AG04449 (cell line): ENCODE measurements at places on chromosomes 1 and 21.

- peak; percentile 47 for DNase-seq
Measured at GRCh38 chr21:41361786-41362604, at the start of gene MX2. Gene MX2, plus strand, starts transcription at chr21:41362027. Its CDS starts 14,880 bp downstream, at chr21:41376907.

GRCh38 chr1:17755120-17755519 is at the start of gene ACTL8:
Gene ACTL8, plus strand, starts transcription at chr1:17755333. Its CDS starts 67,676 bp downstream, at chr1:17823009.
- DNase-seq = no peak

DNA sequence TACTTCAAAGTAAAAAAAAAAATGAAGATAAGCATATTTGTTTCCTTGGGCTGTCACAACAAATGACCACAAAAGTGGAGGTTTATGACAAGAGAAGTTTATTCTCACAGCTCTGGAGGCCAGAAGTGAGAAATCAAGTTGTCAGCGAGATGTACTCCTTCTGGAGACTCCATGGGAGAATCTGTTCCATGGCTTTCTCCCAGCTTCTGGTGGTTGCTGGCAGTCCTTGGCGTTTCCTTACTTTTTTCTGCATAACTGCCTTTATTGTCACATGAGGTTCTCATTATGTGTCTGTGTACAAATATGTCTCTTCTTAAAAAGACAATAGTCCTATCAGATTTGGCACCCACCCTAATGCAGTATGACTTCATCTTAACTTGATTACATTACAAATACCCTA is 398.3 kb downstream of the KCNT2 start:
- DNase-seq = no peak

DNA sequence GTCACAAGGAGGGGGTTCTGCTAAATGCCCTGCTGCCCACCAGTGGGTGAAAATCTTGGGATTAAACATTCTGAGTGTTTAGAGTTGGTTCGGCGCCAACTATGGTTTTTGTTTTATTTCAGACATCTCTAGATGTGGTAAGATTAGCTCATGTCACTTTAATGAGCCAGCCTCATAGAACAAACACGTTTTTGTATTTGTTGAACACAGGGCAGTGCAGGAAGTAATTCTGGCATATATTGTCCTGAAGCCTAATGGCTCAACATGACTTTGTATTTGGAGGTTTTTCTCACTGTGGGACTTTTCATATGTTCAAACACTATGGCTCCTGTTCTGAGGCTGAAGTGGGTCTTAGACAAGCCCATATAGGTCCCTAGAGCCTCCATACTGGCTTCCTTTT is 107.8 kb downstream of the NGF start:
- no peak for DNase-seq

- DNase-seq = no peak
Measured at GRCh38 chr1:181936269-181936668, 125.2 kb downstream of the ZNF648 start.

DNA sequence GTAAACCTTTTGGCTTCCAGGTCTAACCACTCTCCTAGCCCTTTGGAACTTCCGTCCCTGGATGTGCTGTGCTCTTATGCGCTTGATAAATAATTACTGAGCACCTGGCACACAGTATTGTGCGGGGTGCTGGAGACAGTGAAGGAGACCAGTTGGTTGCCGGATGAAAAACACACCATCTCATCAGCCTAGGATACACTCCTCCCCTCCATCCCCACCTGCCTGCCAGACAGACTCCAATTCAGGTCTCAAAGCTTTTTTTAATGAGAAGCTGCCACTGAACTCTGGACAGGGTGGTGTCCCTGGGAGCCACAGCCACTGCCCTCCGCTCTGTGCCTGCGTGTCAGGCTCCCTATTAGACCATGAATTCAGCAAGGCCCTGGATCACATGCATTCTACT is 9.2 kb downstream of the GNB1 start:
- no peak for DNase-seq

GRCh38 chr1:29682919-29683295 is 446.6 kb downstream of the PTPRU start:
- DNase-seq = no peak

- DNase-seq = no peak
Measured at GRCh38 chr1:178937695-178938094, 66.8 kb upstream of the ANGPTL1 start.

- DNase-seq = no peak
Measured at GRCh38 chr1:212205843-212206242, 79.4 kb upstream of the PPP2R5A start.

- DNase-seq = no peak
Measured at GRCh38 chr21:29186246-29186645, 55.8 kb downstream of the MAP3K7CL start.

DNA sequence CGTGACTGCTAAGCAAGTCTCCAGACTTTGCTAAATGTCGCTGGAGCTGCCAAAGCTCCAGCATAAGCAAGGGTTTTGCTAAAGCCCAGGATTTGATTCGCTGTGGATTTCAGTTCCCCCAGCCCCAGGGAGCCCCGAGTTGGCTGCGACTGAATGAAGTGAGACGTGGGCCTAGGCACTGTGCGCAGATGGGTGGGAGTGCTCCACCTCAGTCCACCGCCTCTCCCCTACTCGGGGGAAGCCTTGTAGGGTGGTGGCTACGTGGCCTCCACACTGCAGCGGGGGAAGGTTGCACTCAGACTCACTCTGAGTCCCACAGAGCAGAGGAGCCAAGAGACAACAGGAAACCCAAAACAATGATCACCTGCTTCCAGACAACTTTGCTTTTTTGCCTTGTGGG is 397.8 kb upstream of the VAMP3 start:
- DNase-seq = no peak

- no peak for DNase-seq
Measured at GRCh38 chr1:154863315-154864174, 6.5 kb downstream of the KCNN3 start.

DNA sequence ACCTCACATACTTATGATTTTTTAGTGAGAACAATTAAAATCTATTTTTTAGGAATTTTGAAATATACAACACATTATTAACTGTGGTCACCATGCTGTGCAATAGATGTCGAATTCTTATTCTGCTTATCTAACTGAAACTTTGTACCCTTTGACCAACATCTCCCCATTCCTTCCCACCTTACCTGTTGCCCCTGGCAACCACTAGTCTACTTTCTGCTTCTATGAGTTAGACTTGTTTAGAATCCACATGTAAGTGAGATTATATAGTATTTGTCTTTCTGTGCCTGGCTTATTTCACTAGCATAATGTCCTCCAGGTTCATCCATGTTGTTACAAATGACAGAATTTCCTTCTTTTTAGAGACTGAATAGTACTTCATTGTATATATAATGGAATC is 168.3 kb downstream of the LBR start:
- no peak for DNase-seq

- no peak for DNase-seq
Measured at GRCh38 chr1:222373216-222373615, 174.7 kb downstream of the HHIPL2 start.

DNA sequence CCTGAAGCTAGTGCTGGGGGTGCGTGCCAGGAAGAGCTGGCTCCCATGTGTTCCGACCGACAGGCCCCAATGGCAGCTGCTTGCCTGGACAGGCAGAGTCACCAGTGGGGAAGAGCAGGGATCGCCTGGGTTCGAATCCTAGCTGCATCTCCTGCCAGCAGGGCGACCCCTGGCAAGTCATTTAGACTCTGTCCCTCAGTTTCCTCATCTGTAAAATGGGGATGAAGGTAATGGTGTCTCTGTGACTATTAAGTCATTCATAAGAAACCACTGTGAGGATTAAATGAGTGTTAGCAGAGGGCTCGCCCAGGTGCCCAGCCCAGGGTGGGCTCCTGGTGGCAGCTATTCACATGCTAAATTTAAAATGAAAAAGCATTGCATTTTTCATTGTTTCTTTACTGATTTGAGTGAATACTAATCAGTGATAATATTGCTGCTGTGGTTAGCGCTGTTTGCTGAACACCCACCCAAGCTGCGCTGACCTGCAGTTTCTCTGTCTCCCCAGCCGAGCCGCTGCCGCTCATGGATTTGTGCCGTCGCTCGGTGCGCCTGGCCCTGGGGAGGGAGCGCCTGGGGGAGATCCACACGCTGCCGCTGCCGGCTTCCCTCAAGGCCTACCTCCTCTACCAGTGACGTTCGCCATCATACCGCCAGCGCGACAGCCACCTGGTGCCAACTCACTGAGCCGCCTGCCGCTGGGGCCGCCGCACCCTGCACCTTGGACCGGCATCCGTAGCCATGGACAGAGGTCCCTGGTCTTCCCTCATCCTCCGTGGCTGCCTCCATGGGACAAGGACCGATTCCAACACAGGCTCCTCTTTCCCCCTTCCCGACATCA is 74.5 kb downstream of the SPSB1 start:
- DNase-seq = no peak

GRCh38 chr1:163537809-163538208 is 216.1 kb downstream of the NUF2 start:
- DNase-seq = no peak

GRCh38 chr1:30664103-30664755 is 59.2 kb downstream of the MATN1 start:
- no peak for DNase-seq

DNA sequence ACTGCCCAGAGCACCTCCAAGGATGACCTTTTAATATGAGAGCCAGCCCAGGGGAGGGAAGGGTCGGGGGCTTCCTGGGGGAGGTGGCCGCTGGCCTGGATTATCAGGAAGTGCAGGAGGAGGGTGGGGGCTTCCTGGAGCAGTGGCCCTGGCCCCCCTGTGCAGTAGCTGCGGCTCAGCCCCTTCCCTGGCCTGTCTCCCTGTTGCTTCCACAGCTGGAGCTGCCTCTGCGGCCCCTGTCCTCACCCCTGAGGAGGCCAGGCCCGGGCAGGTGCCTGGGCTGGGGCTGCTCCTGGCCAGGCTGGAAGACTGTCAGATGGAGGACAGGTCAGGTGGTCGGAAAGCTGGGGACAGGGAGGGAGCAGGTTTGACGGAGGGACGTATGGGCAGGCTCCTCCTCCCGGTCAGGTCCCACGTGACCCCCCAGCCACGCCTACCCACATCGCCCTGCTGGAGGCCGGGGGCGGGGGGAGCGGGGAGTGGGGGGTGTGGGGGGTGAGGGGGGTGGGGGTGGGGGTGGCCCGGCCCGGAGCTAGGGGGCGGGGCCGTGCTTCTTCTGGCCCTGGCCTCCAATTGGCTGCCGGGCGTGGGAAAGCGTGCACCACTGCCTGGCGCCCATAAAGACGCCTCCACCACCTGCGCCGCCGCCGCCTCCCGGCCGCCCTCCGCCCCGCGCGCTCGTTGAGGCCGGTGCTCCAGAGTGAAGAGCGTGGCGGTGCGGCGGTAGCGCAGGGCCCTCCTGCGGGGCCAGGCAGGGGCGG is 10.2 kb upstream of the TNFRSF14 start:
- no peak for DNase-seq

DNA sequence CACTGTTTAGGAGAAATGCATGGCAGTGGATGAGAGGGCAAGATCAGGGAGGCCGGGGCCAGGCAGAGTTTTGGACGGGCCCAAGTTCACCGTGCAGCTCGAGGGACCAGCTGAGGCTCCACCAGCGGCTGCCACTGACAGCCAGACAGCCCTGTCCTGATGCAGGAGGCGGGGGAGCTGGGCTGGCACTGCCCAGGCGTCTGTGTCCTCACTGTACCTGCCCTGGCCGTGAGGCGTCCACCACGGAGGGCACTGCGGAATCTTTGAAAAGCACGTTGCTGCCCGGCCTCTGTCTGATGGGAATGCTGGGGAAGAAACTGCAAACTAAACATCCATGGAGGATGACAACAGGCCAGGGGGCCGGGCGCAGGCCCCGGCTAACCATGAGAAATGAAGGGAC is 35.5 kb downstream of the VPS26C start:
- DNase-seq = no peak
